H9 (cell line): ENCODE measurements at places on chromosomes 4 and X.

DNA sequence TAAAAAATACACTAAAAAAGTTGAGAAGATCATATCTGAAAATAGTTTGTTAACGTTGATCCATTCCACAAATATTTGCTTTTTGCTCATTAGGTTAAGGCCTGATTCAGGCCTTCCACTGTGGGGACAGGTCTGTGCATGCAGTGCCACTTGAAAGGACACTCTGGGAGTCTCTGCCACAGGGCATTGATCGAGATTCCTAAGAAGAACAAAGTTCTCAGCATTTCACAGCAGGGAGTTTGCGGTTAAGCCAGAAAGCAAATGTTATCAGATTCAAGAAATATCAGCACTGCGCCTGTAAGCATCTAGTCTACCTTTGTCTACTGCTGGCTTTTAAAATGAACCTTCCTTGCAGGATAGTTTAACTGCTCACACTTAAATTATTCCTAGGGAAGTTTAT lies 62.2 kb upstream of the TNIP3 start:
- DNase-seq, result no peak

GRCh38 chr4:122963216-122963615 lies 40.8 kb upstream of the NUDT6 start:
- no peak for DNase-seq

- DNase-seq, result no peak
Measured at GRCh38 chr4:66562276-66562806, 892.1 kb upstream of the EPHA5 start.

- no peak for DNase-seq
Measured at GRCh38 chrX:96771486-96771885, 86.8 kb downstream of the DIAPH2 start.

- DNase-seq, result no peak
Measured at GRCh38 chr4:128107766-128108165, 46.7 kb downstream of the LARP1B start.

- no peak for DNase-seq
Measured at GRCh38 chr4:12165616-12166015, 736.9 kb upstream of the HS3ST1 start.

DNA sequence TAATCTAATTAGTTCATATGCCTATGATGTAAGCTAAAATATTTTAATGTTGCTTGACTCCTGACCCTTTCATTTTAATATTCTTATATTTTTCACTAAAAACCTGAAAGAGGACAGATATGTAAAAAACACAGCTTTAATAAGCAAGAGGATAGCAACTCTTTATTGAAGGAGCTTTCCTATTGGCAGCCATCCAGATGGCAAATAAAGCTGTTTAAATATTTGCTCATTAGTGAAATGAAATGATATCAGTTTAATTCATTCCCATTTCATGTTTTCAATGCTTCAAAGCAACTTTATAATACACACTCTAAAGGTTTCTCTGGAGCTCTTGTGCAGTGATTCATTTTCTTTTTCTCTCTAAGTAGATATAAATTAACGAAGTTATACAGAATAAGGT lies 473.4 kb downstream of the PCDH7 start:
- DNase-seq, result no peak

DNA sequence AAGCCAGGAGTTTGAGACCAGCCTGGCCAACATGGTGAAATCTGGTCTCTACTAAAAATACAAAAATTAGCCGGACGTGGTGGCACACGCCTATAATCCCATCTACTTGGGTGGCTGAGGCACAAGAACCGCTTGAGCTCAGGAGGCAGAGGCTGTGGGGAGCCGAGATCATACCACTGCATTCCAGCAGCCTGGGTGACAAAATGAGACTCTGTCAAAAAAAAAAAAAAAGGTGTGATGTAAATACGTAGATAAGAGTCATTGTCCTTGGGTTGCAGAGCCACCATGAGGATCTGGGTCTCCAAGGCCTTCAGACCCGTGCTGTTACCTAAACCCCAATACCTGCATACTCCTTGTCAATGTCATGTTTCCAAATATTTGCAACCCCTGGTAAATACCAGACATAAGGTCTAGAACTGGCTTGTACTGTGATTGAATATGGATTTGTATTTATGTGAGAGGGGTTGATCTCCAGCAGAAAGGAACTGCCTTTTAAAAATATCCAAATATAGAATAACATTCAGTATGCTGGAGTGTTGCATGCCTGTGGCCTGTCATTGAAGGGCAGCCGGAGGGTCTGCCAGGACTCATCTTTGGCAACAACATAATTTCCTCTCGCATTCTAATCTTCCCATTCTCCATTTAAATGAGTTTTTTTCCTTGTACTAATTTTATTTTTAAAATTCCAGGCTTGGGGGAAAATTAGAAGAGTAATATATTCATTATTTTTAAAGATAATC lies 40.4 kb downstream of the ATXN3L start:
- no peak for DNase-seq

DNA sequence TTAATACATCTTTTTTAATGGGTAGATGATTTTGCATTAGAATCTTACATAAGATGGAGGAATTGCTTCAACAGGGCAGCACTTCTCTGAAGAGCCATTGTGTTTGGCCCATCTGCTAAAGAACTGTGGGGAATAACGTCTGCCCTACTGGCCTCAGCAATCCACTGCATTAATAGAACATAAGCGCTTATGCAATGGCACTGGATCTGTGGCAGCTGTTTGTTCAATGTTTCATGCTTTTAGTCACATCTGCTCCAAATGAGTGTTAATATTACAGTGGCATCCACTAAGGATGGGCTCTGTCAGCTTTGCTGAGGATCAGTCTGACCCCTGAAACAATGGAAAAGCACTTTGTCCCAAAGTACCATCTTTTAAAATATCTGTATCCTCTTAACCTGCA lies 279.0 kb upstream of the GK2 start:
- DNase-seq, result no peak

DNA sequence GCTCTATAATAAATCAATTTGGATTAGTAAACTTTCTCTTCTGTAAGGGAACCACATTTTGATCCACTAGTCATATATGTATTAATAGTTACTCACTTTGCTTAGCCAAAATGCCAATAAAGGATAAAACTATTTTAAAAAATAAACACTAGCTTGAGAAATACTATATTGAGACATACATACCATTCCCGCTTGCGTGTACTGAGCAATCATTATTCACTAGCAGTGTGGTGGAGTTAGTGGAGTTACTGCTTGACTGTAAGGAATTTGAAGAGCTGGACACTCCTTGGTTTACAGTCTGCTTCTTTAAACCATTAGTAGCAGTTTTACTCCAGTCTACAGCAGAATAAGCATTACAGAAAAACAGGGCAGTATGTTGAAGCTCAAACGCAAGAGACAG lies 10.8 kb upstream of the PHKA2 start:
- no peak for DNase-seq

DNA sequence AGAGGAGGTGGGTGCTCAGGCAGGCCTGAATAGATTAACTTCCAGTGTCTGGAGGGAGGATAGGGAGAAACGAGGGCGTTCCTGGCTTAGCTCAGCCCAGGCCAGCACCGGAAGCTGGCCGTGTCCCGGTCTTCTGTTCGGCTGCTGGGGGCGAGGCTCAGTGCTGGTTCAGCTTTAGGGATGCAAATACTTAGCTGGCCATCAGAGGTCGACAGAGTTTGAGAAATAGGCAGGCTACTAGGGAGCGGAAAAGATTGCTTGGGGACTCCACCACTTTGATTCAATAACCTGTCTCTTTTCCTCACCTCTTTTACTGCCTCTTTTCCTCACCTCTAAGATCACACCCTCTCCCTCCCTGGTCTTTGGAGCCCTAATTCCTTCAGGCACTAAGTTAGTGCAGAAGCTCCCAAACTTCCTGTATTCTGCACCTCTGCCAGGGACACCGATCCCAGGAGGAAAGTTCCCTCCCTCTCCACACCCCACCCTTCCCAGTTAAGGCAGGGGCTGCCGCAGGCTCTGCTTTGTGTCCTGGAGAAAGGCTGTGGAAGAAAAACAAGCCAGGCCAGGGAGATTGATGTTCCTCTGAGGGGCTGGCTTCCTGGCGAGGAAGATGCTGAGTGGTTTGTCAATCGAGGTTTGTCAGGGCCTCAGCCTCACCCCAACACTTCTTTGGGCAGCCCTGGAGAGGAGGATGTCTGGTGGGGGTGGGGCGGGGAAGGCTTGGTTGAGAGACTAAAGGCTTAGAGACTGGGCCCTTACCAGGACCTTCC lies 6.0 kb upstream of the EFNB1 start:
- DNase-seq, result peak; percentile 66

DNA sequence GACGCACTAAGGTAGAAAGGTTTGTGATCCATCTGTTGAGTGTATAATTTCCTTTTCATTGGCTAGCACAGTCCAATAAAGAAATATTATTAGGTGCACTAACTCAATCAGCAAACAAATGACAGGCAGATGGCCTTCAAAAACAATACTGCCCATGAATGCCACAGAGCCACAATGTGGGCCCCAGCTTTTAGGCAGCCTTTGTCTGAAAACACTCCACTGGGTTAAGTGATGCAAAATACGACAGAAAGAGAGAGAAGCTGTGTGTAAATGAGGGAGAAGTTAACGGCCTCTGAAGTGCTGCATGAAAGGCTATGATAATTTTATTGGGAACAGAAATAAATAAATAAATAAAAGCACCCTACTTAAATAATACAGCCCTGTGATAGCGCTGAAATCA lies 274.6 kb downstream of the NKX6-1 start:
- no peak for DNase-seq

DNA sequence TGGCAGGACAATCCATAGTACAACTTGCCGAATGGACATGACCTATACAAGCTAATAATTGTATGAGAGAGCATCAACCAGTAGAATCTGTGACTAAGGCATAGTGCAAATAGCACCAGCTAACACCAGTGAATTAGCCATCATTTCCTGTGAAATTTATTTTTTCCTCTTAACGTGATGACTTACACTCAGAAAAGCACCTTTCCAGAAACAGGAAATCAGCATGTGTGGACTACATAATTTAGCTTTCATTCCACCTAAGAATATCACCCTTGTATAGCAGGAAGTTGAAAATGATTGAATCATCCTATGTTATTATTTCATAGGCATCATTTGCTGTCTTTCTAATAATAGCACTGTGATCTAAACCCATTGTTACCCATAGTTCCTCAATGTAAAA lies 1393.4 kb upstream of the PCDH7 start:
- DNase-seq, result no peak

DNA sequence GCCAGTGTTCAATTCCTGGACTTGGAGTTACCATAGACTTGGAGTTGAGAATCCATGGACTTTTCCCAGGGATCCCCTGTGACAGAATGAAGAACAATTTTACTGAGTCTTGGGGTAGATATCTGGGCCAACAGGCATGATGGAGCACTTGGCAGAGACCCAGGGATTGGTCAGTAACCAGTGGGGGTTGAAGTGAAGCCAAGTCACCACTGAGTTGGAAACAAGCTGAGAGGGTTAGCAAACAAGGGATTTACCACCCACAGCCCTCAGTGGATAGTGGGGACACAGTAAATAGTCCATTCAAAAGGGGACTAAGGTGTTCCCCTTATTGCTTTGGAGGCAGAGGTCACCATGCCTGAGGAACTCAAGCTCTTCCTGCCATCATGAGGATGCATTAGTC lies 281.7 kb downstream of the PPP1R2C start:
- no peak for DNase-seq

- peak; percentile 86 for DNase-seq
Measured at GRCh38 chr4:81913427-81913879, 441.7 kb upstream of the RASGEF1B start.

DNA sequence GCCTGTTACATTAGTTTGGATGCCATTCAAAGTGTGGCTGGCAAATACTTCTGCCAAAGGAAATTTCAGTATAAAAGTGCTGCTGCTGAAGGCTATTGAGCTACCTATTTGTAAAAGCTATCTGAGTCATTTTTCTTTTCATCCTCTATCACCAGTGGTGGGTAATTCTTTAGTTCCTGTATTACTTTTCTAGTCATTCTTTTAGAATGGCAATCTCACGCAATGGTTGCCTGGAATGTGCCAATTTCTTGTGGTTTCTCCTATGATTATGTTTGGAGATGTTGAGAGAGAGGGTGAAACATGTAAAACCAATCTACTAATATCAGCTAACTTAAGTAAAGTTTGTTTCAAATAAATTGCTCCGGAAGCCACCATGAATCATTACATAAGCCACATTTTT lies 685.0 kb downstream of the RAPGEF2 start:
- no peak for DNase-seq

- no peak for DNase-seq
Measured at GRCh38 chr4:85673540-85673939, 198.6 kb downstream of the ARHGAP24 start.

DNA sequence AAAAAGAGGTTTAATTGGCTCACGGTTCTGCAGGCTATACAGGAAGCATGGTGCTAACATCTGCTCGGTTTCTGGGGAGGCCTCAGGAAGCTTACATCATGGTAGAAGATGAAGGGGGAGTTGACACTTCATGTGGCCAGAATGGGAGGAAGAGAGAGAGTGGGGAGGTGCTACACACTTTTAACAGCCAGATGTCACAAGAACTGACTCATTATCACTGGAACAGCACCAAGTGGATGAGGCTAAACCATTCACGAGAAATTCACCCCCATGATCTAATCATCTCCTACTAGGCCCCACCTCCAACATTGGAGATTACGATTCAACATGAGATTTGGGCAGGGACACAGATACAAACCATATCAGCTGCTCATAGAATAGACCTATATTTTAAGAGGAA lies 255.8 kb downstream of the OPHN1 start:
- no peak for DNase-seq

DNA sequence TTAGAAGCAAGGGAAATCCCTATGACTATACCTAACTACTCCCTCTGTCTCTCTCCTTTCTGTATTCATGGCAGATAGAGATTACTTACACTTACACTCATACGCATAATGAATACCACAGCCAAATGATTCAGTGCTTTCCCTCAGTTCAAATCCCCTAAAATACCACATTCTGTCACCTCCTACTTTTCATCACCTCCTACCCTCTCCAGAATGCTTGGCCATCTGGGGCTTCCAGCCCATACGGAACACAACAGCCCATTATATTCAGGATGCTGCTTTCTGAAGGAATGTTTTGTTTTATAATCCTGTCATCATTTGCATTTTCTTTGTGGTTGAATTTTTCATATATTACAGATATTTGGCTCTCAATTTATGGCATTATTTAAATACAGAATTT lies 361.6 kb downstream of the GRIA2 start:
- no peak for DNase-seq

DNA sequence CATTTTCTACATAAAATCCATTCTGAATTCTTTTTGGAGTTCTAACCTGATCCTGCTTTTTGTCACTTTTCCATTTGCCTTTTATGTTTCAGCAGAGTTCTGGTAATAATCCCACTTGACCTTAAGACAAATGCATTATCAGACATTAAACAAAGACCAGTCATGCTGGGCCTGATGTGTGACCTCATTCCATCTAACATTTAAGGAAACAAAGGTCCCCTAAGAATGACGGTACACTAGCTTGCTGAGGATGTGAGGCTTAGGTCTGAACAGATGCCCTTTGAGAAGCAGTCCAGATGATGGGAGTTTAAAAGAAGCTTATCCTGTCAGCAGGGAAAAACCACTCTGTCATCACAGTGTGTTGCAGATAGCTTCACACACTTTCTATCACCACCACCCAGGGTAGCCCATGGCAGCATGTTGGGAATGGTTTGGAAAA lies 38.1 kb upstream of the PDE5A start:
- no peak for DNase-seq

- peak; percentile 52 for DNase-seq
Measured at GRCh38 chr4:100848841-100849240, 331.0 kb upstream of the EMCN start.

- no peak for DNase-seq
Measured at GRCh38 chr4:140719686-140720085, 36.5 kb downstream of the TBC1D9 start.
